ENCODE measurements at places on chromosomes 12 and 14.

GRCh38 chr12:118302053-118302452 is 70.7 kb downstream of the TAOK3 start:
- no peak for DNase-seq

DNA sequence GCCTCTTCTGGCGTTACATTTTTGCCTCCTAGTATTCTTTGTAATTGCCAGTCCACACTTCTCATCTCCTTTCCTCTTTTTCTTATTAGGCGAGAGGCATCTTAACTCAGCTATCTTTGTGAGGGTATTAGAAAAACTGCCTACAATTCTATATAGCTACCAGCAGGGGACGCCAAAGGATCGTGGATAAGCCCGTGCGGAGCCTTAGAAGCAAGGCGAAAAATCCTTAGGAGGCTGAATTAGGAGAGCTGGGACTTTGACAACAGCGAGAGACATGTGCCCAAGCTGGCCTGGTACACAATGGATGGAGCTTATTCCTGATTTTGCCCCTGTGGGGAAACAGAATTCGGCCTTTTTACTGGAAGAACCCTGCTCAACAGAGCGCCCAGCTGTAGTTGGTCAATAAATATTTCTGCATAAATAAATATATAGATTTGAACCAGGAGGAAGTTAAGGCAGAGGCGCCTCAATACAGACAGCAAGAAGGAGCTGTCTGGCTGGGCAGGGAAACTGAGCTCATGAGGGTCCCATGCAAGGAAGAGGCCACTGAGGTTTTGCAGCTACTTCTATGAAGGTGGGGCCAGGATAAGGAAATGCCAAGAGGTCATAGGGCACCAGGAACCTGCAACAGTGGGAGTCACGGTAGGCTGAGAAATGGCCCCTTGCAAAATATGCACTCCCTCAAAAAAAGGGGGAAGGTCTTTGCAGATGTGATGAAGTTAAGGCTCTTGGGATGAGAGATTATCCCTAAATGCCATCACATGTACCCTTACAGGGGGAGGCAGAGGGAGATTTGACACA is 14.6 kb upstream of the RBM19 start:
- no peak for DNase-seq

GRCh38 chr14:23814527-23815256 is 138.9 kb upstream of the DHRS4 start:
- no peak for DNase-seq

GRCh38 chr12:71865166-71865713 is 25.7 kb downstream of the TBC1D15 start:
- no peak for DNase-seq

DNA sequence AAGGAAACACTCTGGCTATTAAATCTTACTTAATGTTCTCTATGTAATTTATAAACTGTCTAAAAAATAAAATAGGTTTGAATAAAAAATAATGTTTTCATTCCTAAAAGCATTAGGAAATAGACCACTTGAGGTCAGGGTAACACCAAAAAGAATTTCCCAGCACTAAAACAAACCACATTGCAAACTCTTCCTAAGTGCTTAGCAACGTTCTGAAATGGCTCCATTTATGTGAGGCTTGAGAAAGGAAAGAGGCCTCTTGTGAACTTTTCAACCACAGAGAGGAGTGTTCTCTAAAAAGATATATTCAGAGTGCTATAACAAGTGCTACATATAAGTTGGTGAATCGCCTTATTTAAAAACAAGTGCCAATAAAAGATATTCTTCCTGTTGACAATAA is 42.7 kb downstream of the ALX1 start:
- no peak for DNase-seq

DNA sequence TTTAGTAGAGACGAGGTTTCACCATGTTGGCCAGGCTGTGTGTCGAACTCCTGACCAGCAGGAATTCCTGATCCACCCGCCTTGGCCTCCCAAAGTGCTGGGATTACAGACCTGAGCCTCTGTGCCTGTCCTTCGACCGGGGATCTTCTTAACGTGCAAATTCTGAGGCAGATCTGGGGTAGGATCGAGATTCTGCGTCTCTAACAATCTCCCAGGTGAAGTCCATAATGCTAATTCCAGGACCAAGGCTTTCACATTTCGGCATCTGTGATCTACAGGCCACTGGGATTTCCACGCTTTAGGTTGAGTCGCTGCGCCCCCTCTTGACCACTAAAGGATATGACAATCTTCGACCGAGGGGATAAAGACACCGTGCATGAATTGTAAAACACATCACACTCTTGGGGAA is 24.8 kb downstream of the FOS start:
- peak; percentile 37 for DNase-seq

DNA sequence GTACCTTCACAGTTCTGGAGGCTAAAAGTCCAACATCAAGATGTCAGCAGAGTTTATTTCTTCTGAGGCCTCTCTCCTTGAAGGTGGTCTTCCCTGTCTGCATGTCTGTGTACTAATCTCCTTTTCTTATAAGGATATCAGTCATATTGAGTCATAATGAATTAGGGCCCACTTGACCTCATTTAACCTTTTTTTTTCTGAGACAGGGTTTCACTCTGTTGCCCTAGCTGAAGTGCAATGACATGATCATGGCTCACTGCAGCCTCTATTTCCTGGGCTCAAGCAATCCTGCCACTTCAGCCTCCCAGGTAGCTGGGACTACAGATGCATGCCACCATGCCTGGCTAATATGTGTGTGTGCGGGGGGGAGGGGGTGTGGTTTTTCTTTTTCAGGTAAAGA is 41.7 kb downstream of the PPM1H start:
- DNase-seq, result no peak

DNA sequence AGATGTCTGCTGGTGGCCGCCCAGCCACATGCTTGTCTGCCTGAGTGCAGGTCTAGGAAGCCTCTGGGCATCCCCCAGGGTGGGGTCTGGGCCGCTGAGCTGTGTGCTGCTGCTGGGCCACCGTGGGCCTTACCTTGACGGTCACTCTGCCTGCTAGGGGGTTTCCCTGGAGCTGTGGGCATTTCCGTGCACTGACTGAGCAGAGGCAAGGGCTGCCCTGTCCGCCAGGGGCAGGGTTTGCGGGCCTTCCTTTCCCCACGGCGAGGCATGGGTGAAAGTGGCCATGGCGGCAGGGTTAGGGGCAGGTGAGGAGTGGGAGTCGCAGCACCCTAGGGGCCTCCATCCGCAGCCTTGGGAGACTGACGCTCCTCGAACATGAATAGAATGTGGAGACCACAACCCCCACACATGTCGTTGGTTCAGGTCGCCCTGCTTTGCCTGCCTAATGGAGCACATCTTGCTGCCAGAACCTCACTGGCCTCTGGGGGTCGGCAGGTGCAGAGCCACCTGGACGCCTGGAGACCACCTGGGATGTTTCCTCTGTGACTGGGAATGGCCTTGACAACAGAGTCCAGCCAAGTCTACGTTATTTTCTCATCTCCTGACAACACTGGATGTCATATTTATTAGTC is 2.5 kb downstream of the ZBTB42 start:
- no peak for DNase-seq

DNA sequence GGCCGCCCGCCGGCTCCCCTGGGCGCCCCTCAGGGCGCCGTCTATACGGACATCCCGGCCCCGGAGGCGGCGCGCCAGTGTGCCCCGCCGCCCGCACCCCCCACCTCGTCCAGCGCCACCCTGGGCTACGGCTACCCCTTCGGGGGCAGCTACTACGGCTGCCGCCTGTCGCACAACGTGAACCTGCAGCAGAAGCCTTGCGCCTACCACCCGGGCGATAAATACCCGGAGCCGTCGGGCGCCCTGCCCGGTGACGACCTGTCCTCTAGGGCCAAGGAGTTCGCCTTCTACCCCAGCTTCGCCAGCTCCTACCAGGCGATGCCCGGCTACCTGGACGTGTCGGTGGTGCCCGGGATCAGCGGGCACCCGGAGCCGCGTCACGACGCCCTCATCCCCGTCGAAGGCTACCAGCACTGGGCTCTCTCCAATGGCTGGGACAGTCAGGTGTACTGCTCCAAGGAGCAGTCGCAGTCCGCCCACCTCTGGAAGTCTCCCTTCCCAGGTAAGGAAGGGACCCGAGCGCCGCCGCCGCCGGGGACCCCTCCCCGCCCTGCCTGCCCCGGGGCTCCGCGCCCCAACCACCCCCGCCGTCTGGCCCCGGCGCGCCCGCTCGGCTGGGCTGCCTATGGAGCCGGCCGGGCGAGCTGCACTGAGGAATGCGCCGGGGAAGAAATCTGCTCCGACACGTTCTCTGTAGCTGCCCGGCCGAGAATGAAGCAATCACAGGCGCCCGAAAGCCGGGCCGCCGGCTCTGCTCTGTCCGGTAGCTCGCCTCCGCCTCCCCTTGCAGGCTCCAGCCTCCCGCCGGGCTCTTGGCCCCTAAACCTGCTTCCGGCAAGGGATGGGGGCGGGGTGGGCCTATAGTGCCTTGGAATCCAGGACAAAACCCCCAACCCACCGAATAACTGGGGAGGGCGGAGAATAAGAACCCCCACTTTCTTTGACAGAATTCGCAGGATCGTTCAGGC is 794 bp downstream of the HOXC13 start:
- DNase-seq, result no peak

GRCh38 chr14:71725922-71726579 is 206.2 kb upstream of the RGS6 start:
- no peak for DNase-seq

DNA sequence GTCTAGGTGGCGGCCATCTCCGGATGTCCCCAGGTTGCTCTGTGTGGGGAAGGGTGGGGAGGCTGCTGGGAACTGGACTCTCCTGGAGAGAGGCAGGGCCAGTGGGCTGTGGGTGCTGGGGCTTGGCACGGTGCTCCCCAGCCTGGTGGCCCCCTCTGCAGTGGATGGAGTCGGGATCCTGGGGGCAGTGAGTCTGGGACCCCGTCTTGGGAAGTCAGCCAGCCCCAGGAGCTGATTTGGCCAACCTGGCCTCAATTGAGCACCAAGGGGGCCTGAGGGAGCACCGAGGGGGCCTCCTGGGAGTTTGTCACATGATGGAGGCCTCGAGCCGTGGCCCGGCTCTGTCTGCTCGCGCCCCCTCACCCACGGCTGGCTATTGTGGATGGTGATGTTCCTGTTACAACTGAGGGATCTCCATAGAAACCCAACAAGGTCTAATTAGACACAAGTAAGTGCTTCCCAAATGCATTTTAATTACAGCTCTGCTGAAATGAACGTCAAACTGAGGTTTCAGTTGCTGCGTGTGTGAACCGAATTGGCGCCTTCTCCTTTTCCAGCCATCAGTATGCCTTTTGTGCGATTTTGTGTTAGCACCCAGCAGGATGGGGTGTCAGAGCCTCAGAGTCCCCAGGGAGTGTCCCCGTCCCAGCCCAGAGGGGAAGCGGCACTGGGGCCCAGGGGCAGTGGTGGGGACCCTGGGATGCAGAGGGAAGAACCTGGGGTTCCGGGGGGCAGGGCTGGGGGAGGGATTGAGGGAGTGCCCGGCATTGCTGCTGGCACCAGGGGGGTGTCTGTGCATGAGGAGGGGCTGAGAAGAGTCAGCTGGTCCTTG is 71.8 kb downstream of the KIF26A start:
- no peak for DNase-seq

GRCh38 chr12:68080577-68080976 is 79.0 kb downstream of the IFNG start:
- no peak for DNase-seq

GRCh38 chr14:103124501-103125001 is 1.3 kb downstream of the TNFAIP2 start:
- DNase-seq, result no peak

GRCh38 chr12:54329759-54330158 is 4.8 kb downstream of the COPZ1 start:
- no peak for DNase-seq

DNA sequence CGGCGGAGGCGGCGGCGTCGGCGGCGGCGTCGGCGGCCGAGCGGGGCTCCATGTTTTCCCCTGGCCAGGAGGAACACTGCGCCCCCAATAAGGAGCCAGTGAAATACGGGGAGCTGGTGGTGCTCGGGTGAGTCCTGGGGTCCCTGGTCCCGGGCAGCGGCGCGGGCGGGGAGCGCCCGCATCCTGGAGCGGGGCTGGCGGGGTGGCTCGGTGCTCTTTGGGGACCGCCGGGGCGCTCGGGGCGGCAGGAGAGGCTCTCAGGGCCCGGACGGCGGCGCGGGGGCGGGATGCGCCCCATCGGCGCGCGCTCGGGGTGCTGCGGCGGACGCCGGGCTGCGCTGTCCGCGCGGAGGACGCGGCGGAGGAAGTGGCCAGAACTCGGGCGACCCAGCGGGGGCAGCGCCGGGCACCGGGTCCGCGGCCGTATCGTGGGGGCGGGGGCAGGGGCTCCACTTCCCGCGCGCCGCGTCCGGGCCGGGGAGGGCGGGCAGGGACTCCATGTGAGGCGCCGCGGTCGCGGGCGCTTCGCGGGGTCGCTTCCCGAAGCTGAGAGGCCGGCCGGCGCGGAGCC is 485 bp downstream of the PELI2 start:
- DNase-seq, result peak; percentile 9

- DNase-seq, result no peak
Measured at GRCh38 chr12:6952121-6952862, 1.1 kb downstream of the PTPN6 start.

DNA sequence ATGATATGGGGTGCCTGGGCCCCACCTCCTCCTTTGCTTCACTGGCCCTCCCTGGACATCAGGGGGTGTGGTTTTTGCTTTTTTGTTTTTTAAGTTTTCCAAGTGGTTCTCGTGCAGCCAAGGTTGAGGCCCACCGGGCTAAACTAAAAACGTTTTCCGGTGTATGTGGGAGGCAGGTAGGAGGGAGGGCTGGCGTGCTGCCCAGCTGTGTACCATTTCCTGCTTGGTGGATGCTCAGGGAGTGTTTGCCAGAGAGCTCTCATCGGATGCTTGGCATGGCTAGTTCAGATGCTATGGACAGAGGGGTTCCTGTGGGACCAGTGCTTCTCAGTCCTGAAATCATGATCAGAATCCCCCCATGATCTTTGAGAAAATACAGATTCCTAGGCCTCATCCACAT is 246.4 kb downstream of the CACNA1C start:
- no peak for DNase-seq

DNA sequence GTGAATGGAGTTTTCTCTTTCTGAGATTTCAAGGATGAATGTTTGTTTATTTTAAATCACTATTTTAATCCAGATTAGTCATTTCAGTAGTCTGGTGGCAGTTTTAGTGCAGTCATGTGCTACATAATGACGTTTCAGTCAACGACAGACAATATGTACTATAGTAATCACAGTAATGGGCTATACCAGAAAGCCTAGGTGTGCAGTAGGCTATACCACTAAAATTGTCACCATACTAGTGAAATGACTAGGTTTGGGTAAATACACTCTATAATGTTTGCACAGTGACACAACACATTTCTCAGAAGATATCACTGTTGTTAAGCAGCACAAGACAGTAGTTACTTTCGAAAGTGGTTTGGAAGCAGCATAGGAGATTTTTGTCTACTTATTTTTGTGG is 203.1 kb downstream of the ETNK1 start:
- DNase-seq, result no peak

- no peak for DNase-seq
Measured at GRCh38 chr14:104309657-104310369, 171.4 kb downstream of the KIF26A start.

- no peak for DNase-seq
Measured at GRCh38 chr12:53500142-53500775, 824 bp upstream of the TARBP2 start.

- DNase-seq, result no peak
Measured at GRCh38 chr14:100755649-100756048, 29.0 kb downstream of the DLK1 start.
